ENCODE measurements at places on chromosomes 6 and 20.

DNA sequence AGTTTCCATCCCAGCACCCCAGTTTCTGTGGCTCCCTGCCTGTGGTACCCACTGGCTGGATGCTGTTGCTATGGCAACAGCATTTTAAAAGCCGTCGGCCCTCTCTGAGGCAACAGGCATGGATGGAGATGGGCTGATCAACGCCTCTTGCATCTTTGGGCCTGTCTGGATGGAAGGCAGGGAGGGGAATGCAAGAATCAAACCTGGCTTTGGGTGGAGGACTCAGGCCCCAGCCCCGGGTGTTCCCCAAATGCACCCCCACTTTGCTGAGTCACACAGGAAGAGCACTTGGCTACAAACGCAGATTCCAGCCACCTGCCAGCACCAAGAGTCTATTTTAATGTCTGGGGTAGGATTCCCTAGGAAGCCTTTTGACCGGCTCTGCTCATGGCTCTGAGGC is 45.7 kb upstream of the TGM2 start:
- no peak for DNase-seq
- no peaks in the 10 kb centered on the region for H3K27me3 ChIP-seq
- no peaks in the 10 kb centered on the region for H3K36me3 ChIP-seq
- H3K4me1 ChIP-seq: peaks cover 6% of the 10 kb centered on the region
- no peak overlapping the region for H3K27ac ChIP-seq

DNA sequence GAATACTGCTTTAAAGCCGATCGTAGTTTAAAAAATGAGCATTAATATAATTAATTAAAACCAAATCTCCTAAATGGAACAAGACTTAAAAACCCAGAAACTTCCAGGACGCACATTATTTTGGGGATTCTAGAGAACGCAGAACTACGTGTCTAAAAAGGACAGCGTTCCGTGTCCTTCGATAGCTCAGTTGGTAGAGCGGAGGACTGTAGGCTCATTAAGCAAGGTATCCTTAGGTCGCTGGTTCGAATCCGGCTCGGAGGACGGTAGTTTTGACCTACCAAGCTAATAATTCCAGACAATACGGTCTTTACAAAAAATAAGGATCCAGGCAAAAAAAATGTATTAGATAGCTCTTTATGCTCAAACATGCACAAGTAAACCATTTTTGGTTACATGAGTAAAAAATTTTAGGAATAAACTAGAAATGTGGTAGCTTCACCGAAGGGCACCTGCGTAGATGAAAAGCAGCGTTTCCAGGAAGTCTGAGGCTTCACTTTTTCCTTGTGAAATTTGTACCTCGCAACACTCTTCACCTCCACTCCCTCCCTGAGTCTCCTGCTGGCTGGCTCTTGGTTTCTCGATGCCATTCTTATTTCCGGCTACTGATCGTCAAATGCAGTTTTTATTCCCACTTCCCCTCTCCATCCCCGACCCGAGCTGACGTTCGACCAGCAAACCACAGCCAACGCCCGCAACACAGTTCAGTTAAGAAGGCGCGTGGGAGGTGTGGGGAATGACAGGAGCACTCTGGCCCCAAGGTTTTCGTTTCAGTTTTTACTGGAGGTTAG is 19.6 kb upstream of the ABT1 start:
- no peaks in the 10 kb centered on the region for H3K4me1 ChIP-seq
- peak overlapping the region; percentile 51 for H3K4me3 ChIP-seq
- H3K27ac ChIP-seq: no peak overlapping the region
- H3K36me3 ChIP-seq: no peaks in the 10 kb centered on the region

GRCh38 chr6:140581601-140582000 is 1207.2 kb upstream of the CITED2 start:
- H3K36me3 ChIP-seq: no peaks in the 10 kb centered on the region
- H3K4me3 ChIP-seq: no peak overlapping the region
- DNase-seq: no peak
- H3K4me1 ChIP-seq: no peaks in the 10 kb centered on the region
- no peaks in the 10 kb centered on the region for H3K27me3 ChIP-seq
- H3K27ac ChIP-seq: no peak overlapping the region

DNA sequence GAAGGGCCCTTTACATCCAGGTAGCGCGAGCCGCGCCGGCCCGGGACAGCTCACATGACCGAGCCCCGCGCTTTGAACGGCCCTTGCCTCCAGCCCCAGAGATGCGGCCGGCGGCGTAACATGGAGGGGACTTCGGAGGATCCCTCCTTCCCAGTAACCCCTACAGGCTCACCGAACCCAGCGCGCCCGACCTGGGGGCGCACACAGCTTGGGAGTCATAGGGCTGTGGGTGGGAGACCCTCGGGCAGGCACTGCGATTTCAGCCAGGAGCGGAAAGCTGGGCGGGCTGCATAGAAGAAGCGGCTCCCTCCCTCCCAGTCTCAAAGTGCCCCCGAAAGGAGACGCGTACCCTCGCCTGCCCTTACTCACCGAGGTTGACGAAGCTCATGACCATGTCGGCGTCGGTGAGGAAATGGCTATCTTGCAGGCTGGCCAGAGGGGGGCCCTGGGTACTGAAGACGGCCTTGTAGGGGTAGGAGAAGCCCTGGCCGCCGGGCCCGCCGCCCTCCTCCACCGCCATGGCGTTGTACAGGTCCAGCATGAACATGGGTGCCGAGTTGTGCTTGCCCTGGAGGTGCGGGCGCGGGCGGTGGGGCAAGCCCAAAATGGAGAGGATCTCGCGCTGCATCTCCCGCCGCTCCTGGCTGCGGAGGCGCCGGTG is 975 bp downstream of the BMP7 start:
- peak overlapping the region; percentile 70 for H3K4me3 ChIP-seq
- H3K27me3 ChIP-seq: peaks cover 21% of the 10 kb centered on the region
- no peak overlapping the region for H3K27ac ChIP-seq
- H3K36me3 ChIP-seq: no peaks in the 10 kb centered on the region

- no peak overlapping the region for H3K27ac ChIP-seq
- H3K36me3 ChIP-seq: no peaks in the 10 kb centered on the region
- DNase-seq: no peak
- H3K27me3 ChIP-seq: no peaks in the 10 kb centered on the region
- no peaks in the 10 kb centered on the region for H3K4me1 ChIP-seq
Observed at GRCh38 chr20:20089939-20090338, 37.6 kb downstream of the CFAP61 start.

DNA sequence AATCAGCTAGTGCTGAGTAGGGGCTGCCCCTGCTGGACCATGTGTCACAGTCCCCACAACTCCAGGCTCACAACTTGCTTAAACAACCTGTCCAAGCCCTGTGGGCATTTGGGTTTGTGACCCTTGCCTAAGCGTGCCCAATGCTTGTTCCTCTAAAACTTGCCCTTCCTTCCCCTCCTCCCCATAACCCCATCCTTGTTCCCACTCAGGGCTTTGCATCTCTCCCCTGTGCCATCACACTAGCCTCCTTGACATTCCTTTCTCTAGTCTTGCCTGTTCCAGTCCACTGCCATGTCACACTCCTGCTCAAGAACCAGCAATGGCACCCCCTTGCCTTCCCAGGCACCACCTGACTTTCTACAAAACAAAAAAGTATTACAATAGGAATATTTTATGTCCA is 2.3 kb upstream of the DLGAP4 start:
- no peak overlapping the region for H3K27ac ChIP-seq
- peaks cover 39% of the 10 kb centered on the region for H3K27me3 ChIP-seq
- H3K36me3 ChIP-seq: no peaks in the 10 kb centered on the region
- no peak overlapping the region for H3K4me3 ChIP-seq
- H3K4me1 ChIP-seq: peaks cover 2% of the 10 kb centered on the region

GRCh38 chr6:20559924-20560551 is 25.8 kb downstream of the CDKAL1 start:
- no peak for DNase-seq
- H3K27me3 ChIP-seq: no peaks in the 10 kb centered on the region
- no peaks in the 10 kb centered on the region for H3K4me1 ChIP-seq

- H3K27ac ChIP-seq: no peak overlapping the region
- H3K4me1 ChIP-seq: no peaks in the 10 kb centered on the region
- DNase-seq: no peak
- no peaks in the 10 kb centered on the region for H3K27me3 ChIP-seq
- H3K36me3 ChIP-seq: no peaks in the 10 kb centered on the region
Observed at GRCh38 chr6:101777646-101778045, 384.1 kb downstream of the GRIK2 start.

- H3K4me3 ChIP-seq: no peak overlapping the region
- H3K36me3 ChIP-seq: no peaks in the 10 kb centered on the region
- peak overlapping the region; percentile 47 for H3K27ac ChIP-seq
- no peak for DNase-seq
Observed at GRCh38 chr20:51190783-51191180, 167.9 kb upstream of the KCNG1 start.

- no peak overlapping the region for H3K4me3 ChIP-seq
- peaks cover 25% of the 10 kb centered on the region for H3K4me1 ChIP-seq
- H3K27ac ChIP-seq: no peak overlapping the region
- no peaks in the 10 kb centered on the region for H3K27me3 ChIP-seq
Observed at GRCh38 chr6:35017411-35018181, 123.5 kb downstream of the TCP11 start.

DNA sequence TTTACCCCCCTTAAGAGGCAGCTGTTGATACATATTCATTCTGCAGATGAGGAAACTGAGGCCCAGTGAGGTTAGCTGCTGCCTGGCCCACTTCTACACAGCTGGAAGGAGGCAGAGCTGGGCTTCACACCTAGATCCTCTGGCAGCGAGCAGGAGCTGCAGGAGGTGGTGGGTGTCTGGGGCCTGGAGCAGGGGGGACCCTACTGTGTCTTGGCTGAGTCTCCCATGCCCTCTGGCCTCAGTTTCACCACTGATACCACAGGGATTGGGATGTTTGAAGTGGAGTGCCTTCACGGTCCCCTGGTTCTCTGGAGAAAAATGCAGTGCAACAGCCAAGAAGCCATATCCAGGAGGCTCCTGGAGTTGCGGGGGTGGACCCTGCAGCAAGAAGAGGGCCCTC is 8.2 kb upstream of the BPIFA2 start:
- H3K27me3 ChIP-seq: no peaks in the 10 kb centered on the region
- no peak for DNase-seq
- H3K36me3 ChIP-seq: no peaks in the 10 kb centered on the region
- no peaks in the 10 kb centered on the region for H3K4me1 ChIP-seq
- no peak overlapping the region for H3K4me3 ChIP-seq

DNA sequence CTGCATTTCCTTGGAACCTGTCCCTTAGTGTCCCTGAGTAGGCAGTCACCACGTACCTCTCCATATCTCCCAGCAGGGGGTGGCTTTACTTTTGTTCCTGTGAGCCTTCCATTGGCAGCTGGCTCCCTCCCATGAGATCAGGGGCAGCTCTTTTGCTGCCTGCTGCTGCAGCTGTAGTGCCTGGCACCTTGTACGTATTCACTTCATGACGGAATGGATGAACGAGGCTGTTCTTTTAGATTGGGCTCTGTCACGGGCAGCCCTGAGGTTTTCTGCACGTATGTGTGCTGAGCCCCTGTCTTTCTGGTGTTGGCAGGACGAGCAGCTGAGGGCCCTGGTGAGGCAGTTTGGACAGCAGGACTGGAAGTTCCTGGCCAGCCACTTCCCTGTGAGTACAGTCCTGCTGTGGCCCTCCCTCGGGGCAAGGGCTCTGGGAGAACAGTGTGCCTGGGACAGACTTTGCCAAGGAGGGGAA is 14.6 kb downstream of the MYBL2 start:
- no peaks in the 10 kb centered on the region for H3K27me3 ChIP-seq
- H3K4me1 ChIP-seq: no peaks in the 10 kb centered on the region
- H3K27ac ChIP-seq: no peak overlapping the region
- H3K4me3 ChIP-seq: no peak overlapping the region
- H3K36me3 ChIP-seq: peaks cover 24% of the 10 kb centered on the region

DNA sequence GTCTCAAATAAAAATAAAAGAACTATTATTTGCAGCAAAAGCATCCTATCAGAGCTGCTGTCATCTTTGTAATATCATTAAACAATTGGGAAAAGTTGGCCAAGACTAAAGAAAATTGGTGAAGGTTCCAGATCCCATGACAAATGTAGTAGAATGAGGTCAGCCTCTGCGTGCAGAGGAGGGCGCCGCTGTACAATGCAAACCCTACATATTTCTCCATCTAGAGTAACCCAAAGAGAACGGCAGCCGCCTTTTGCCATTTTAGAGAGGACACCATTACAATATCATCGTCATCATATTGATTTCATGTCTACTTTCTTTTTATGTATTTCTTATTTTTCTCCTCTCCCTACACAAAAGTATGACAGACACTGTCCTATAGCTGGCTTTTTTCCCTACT is 59.5 kb downstream of the ZMYND8 start:
- no peaks in the 10 kb centered on the region for H3K4me1 ChIP-seq
- no peak overlapping the region for H3K27ac ChIP-seq
- no peaks in the 10 kb centered on the region for H3K27me3 ChIP-seq
- H3K36me3 ChIP-seq: peaks cover 40% of the 10 kb centered on the region
- no peak overlapping the region for H3K4me3 ChIP-seq

- DNase-seq: no peak
- H3K27ac ChIP-seq: no peak overlapping the region
- no peaks in the 10 kb centered on the region for H3K36me3 ChIP-seq
- H3K4me1 ChIP-seq: no peaks in the 10 kb centered on the region
- H3K27me3 ChIP-seq: no peaks in the 10 kb centered on the region
Observed at GRCh38 chr20:42193119-42193518, 574.9 kb upstream of the CHD6 start.

DNA sequence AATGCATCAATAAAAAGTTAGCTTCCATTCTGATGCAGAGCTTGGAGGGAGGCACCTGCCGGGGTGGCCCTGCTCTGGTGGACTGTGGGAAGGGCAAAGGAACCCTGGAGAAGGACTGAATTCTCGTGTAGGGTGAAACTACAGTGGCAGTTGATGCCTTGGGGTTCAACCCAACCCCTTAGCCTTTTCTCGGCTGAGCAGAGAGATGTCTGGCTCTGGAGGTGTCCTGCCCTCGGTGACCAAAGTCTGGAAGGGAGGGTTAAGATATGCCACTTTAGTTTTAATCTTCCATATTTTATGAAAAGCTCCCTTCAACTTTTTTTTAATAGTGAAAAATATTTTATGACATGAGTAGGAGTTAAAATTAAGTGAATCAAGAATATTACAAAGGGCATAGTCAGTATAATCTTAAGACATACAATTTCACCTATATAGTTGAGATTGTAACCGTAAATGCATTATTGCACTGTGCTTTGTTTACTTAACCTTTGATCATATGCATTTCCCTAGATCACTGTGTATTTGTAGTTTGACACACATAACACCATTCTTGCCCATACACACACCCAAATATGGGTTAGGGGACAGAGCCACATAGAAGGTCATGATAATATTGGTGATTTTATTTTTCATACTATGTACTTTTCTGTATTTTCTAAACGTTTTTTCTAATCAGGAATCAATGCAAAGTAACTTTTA is 179.6 kb downstream of the MCHR2 start:
- H3K4me3 ChIP-seq: no peak overlapping the region
- H3K4me1 ChIP-seq: peaks cover 5% of the 10 kb centered on the region
- H3K27me3 ChIP-seq: no peaks in the 10 kb centered on the region
- DNase-seq: no peak
- no peak overlapping the region for H3K27ac ChIP-seq

DNA sequence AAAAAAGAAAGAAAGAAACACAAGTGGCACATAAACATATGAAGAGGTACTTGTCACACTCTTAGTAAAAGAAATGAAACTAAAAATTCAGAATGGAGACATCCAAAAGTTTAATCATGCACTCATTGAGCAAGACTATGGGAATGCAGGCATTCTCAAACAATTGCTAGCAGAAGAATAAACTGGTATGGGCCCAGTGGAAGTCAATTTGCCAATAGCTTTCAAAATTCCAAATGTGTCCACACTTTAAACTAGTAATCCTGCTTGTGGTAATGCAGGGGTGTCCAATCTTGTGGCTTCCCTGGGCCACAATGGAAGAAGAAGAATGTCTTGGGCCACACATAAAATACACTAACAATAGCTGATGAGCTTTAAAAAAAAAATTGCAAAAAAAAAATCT is 97.4 kb downstream of the EPB41L2 start:
- H3K36me3 ChIP-seq: no peaks in the 10 kb centered on the region
- no peak overlapping the region for H3K4me3 ChIP-seq
- H3K4me1 ChIP-seq: peaks cover 2% of the 10 kb centered on the region
- DNase-seq: no peak

- H3K27me3 ChIP-seq: no peaks in the 10 kb centered on the region
- peaks cover 7% of the 10 kb centered on the region for H3K4me1 ChIP-seq
- no peak for DNase-seq
- H3K4me3 ChIP-seq: no peak overlapping the region
- no peaks in the 10 kb centered on the region for H3K36me3 ChIP-seq
Observed at GRCh38 chr6:13515912-13516311, 28.5 kb upstream of the GFOD1 start.
